ENCODE measurements at places on chromosomes 2 and 18.
A peak's percentile ranks its signal among the peaks of the same experiment; 100 is the strongest.

DNA sequence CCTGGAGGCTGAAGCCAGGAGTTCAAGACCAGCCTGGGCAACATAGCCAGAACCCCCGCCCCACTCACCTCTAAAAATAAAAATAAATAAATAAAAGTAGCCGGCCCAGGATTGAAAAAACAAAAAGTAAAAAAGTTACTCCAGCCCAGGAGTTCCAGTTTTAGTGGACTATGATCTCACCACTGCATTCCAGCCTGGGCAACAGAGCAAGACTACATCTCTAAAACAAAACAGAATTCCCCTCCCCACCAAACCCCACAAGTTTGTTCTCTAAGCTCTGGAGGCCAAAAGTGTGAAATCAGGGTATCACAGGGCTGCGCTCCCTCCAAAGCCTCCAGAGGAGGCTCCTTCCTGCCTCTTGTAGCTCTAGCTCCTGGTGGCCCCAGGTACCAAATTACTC lies 1.7 kb downstream of the D2HGDH start:
- peak; percentile 15 for DNase-seq

DNA sequence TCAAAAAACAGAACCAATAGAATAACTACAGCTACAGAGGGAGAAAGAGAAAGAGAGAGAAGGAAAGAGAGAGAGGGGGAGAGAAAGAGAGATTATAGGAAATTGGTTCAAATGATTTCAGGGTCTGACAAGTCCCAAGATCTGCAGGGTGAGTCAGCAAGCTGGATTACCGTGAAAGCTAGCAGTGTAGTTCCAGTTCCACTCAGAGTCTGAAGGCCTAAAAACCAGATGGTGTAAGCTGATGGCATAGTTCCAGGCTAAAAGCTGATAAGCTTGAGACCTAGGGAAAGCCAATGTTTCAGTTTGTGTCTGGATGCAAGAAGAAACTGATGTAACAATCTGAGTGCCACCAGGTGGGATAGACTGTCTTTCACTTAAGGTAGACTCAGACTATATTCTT lies 397.7 kb downstream of the TRIB2 start:
- DNase-seq = no peak

GRCh38 chr2:222677981-222678380 lies 6.5 kb downstream of the MOGAT1 start:
- no peak for DNase-seq

- DNase-seq = no peak
Observed at GRCh38 chr2:196331143-196331542, 159.8 kb upstream of the STK17B start.

DNA sequence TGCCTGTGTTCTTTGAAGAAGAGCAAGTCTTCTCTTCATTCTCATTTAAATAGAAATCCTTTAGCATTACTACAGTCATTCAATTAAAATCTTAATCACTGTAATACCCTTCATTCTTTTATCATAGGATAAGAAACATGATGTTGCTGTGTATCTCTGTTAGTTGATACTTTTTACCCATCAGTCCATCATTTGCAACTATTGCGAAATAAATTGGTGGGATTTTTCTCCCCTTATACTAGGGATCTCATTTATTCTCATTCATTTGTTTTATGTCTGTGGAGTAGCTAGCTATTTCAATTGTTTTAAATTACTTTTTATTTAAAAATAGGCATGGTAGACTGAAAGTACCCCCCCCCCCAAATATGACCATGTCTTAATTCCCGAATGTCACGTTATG lies 235.3 kb downstream of the KIAA1328 start:
- DNase-seq = no peak

DNA sequence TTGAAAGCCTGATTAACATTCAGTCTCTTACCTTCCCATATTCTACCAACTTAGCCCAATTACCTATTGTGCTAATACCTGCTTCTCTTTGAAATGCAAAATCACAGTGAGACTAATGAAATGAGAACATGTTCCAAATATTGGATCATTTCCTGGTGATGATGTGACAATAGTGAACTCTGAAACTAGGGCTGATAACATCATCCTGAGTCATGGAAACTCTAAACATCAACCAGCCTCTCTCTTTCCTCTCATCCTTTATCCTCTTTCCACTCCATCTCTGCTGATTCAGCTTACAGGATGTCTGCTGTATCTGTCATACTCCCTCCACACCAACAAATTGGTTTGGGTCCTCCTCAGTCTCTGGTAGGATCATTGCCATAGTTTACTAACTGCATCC lies 98.8 kb upstream of the NCKAP5 start:
- DNase-seq = no peak

DNA sequence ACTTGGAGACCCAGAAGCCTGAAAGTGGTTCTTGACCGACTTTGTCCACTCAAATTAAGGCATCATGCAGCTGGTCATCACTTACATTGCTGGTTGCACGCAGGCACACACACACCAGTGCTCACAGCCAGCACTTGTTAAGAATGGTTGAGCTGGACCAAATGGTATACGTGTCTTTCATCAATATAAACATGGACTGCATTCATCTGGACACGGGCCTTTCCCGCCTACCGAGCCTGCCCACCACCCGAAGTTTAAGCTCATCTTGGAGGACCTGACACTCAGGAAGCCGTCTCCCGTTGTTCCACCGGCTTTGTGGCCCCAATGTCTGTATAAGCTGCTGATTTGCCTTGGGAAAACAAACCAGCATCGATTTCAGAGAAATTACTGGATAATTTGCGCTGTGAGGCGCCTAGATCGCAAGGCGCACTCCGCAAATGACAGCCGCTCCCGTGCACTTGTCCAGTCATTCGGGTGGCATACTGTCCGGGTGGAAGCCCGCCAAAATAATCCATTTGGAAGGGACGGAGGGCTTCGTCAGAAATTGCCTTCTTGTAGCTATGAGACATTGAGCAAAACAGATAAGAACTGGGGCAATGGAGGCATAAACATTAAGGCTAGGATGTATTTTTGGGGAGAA lies 40.1 kb upstream of the AKAIN1 start:
- DNase-seq = no peak

GRCh38 chr2:115163572-115163971 lies 721.1 kb downstream of the DPP10 start:
- no peak for DNase-seq

- DNase-seq = no peak
Observed at GRCh38 chr18:56641714-56642337, 3.4 kb upstream of the TXNL1 start.

DNA sequence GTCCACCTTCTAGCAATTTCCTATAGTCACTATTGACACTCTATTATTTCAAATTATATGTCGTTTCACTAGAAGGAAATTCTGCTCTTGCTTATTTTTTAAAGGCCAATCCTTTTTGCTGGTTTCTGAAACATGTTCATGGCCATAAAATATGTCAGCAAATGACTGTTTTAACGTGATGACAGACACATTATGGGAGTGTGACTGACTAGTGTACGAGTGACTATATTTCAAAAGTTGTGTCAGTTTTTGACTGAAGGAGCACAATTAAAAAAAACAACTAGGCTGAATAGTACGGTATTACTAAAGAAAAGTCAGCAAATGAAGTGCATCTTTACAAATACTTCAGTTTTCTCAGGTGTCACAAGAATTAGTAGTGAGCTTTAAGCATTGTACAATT lies 196.0 kb downstream of the NR4A2 start:
- DNase-seq = no peak

GRCh38 chr2:130922417-130922816 lies 85.7 kb downstream of the ARHGEF4 start:
- no peak for DNase-seq

GRCh38 chr18:74994502-74995418 lies 214.2 kb downstream of the PTGR3 start:
- DNase-seq = no peak

DNA sequence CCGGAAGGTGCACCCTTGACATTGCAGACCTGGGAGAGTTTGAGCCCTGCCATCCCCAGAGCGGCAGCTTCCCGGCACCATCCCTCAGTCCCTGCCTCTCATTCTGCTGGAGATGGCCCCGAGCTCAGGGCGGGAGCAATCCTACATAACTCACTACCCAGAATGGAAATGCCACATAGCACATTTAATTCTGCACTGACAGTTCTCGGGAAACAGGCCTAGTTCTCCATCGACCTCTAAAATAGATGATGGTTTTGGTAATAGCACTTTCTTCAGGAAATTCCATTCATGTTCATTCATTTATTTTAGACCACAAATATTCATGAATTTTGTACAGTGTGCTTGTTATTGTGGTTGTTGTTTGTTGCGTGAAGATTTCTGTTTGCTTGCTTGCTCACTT lies 92.9 kb upstream of the SLC14A2 start:
- no peak for DNase-seq

DNA sequence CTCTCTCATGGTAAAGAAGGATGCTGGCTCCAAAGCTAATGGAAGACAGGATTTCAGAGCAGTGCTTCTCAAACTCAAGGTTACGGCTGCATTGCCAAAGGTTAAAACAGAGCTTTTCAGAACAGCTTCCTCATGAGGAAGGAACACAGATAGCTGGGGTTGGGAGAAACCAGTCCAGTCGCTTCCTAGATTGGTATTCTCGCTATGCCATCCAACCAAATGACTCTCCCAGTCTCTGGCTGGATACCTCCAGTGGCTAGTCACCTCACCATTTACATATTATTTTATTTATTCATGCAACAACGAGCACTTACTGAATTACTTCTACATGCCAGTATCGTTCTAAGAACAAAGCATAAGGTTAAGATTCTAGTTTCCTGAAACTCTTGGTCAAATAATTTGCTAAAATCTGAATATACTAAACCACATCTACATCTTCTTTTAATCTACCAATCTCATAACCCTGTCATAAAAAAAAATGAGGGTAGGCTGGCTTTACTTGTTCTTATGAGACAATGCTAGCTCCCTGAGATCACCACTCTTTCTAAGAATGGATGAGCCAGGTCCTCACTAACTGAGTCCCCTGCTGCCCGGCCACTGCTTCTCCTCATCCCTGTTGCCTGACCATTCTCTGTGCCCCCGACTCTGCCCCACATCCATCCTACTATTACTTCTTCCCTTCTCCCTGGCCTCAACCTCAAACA lies 20.4 kb downstream of the KDSR start:
- no peak for DNase-seq

DNA sequence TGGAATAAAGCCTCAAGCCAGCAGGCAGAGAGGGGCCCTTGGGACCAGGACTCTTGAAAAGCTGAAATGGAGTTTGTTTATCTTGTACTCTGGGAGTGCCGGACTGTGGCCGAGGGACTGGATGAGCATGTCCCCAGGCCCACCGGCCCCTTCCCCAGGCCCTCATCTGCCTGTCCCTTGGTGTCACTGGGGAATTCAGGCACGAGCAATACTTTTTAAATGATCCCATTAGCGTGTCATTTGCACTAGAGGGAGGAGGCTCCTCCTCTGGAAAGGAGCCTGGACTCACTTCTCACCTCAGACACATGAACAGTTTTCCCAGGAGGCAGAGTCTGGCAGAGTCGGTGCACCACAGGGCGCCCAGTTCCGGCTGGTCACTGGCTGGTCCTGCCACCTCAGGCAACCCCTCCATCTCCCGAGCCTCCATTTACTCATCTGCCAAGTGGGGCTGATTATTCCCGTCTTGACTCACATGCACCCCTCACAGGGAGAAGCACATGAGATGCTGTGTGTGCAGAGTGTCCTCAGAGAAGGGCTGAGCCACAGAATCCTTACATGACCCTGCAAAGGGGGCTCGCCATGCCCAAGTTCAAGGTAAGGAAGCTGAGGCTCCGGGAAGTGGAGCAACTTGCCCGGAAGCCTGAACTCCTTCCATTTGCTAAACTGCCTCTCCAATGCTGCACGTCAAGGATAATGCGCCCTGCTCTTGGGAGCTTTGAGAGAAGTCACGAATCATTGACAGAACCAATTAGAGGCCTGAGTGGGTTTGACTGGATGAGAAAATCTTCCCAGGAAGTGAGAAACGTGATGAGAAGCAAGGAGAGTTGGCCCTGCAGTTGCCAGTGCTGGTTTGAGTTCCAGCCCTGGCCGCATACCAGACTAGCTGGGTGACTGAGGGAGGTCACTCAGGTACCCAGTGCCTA lies 26.7 kb downstream of the CIB4 start:
- peak; percentile 56 for DNase-seq

DNA sequence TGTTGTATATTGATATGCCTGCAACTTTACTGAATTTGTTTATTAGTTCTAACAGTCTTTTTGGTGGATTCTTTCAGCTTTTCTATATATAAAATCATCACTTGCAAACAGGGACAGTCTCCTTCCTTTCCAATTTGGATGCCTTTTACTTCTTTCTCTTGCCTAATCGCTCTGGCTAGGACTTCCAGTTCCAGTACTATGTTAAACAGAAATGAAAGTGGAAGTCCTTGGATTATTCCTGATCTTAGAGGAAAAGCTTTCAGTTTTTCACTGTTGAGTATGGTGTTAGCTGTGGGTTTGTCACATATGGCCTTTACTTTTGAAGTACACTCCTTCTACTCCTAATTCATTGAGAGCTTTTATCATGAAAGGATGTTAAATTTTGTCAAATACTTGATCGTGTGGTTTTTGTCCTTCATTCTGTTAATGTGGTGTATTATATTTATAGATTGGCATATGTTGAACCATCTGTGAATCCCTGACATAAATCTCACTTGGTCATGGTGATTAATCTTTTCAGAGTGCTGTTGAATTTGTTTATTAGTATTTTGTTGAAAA lies 52.9 kb downstream of the REL start:
- DNase-seq = no peak

DNA sequence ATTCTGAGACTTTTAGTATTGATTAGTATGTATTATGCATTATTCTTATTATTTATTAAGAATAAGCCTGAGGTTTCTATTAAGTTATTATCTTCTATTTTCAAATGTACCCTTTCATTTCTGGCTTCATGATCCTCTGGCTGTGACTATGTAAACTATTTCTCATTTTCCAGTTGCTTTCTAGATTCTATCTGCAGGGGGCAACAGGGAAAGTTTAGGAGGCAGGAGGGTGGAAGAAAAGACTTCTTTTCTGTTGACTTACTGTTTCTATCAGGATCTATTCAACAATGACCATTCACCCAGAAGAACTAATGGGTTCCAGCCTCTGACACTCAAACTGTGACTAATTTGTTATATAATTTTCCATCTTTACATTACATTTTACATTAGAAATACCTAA lies 653.4 kb upstream of the FSHR start:
- DNase-seq = no peak

DNA sequence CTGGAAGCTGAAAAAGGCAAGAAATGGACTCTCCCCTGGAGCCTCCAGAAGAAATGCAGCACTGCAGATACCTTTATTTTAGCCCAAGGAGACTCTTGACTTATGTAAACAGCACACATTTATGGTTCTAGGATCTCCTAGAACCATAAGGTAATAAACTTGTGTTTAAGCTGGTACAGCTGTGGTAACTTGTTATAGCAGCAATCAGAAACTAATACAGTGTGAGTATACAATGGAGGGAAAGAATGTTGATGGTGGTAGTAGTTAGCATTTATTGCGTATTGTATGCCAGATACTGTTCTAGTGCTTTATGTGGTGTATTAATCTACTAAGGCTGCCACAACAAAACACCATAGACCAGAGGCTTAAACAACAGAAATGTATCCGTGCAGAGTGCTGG lies 40.6 kb downstream of the FOSL2 start:
- no peak for DNase-seq

- no peak for DNase-seq
Observed at GRCh38 chr2:151862700-151863099, 34.5 kb upstream of the ARL5A start.

Data from Right ventricle myocardium inferior (tissue), 1 donor.